Activated T-helper 9 cell treated with anti-CD3 and anti-CD28 coated beads, Interleukin-2, amount 50 U/mL, for 16 hours (primary cell): ENCODE measurements at places on chromosomes 5 and 9.

- DNase-seq: no peak
Measured at GRCh38 chr5:63860379-63860778, 101.9 kb downstream of the HTR1A start.

DNA sequence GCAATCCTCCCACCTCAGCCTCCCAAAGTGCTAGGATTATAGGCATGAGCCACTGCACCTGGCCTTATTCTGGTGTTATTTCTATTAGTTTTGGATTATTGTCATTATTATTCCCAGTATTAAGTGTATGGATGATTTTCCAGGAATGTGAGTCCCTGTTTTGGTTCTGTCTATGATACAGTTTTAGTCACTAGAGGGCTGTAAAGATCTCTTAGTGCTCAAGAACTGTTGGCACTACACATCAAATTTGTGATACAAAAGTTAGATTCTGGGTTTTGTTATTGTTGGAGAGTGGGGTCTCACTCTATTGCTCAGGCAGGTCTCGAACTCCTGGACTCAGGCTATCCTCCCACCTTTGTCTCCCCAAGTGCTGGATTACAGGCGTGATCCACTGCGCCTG is 12.1 kb downstream of the CCL28 start:
- DNase-seq: no peak

DNA sequence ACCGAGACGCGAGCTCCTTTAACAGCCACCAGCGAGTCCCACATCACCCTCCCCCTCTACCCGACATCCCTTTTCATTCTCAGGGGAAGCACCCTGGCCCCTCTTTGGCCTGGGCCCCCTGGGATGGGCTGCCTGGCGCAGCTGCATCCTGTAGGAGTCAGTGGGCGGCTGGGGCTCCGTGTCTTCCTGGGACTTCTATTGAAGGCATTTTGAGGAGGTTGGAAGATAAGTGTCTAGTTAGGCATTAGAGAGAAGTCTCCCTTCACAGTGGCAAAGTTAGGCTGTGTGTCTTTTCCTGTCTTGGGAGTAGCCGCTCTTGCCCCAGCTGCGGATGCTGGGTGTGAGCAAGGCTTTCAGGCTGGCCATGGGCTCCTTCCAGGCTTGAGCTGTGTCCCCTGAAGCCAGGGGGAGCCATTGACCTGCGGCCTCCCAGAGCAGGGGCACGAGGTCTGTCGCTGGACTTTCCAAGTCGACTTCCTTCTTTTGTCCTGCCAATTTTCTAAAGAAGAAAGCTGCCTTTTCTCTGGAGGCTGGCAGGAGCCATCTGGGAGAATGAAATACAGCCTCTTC is 18.6 kb upstream of the NKD2 start:
- DNase-seq: no peak

DNA sequence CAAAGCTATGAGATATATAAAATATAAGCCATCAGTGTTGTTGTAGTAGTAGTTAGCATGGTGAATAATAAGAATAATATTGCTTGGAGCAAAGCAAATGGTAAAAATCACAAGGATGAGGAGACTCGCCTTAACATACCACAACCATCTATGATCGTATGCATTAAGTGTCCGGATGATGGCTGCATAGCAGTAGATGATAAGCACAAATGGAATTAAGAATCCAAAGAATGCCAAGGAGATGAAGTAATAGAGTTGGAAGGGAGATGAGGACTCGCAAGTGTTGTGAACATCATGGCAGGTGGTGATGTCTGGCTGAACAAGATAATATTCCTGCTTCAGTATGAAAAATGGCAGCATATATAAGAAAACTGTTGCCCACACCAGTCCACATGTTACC is 5.5 kb downstream of the F2RL2 start:
- DNase-seq: no peak

GRCh38 chr9:27590651-27591050 is 17.4 kb upstream of the C9orf72 start:
- no peak for DNase-seq

GRCh38 chr5:160054831-160055230 is 45.9 kb downstream of the TTC1 start:
- no peak for DNase-seq

DNA sequence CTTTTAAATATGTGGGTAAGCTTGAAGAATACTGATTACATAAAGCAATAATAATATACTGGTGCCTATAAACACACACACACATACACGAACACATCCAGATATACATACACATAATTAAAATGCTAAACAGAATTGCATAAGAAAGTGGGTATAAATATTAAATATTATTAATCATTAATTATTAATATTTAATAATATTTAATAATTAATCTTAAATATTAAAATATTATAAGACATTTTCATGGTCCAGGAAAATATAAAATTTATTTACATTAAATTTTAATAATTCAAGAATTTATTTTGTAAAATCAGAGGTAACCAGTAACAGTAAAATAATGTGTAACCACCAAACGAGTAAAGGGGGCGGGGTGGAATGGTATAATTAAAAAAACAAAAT is 178.3 kb downstream of the TMEM232 start:
- DNase-seq: no peak

DNA sequence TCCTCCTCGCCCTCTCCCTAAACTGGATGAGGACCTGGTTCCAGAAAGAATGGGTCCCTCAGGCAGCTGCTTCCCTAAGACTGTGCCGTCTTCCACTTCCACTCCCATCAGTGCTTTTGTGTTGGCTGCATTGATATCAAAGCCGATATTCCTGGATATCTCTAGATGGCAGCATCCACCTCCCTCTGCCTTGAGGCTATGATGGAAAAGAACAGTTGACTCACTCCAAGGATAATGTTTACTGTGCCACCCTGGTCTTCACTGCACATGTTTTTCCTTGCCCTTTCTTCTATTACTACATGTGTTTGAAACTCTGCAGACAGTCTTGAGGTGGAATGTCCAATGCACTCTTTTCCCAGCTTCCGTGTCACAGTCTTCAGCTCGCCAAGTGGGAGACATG is 211.6 kb downstream of the MAST4 start:
- no peak for DNase-seq

DNA sequence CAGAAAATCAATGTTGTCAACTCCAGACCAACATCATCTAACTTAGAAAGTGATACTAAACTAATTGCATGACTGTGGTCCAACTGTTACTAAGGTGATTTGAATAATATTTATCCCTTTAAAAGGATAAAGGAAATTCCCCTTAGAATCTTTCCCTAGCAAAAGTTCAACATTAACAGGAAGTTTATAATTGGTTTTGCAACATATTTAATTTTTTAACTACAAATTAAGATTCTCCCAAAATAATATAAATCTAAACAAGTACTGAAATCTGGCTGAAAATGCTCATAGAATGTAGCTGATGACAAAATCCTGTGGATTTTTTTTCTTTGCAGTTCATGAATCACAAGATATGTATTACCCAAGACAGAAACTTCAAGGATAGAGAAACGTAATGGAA is 151.4 kb downstream of the LPAR1 start:
- DNase-seq: no peak

GRCh38 chr5:8234179-8234770 is 365.3 kb downstream of the MTRR start:
- no peak for DNase-seq

DNA sequence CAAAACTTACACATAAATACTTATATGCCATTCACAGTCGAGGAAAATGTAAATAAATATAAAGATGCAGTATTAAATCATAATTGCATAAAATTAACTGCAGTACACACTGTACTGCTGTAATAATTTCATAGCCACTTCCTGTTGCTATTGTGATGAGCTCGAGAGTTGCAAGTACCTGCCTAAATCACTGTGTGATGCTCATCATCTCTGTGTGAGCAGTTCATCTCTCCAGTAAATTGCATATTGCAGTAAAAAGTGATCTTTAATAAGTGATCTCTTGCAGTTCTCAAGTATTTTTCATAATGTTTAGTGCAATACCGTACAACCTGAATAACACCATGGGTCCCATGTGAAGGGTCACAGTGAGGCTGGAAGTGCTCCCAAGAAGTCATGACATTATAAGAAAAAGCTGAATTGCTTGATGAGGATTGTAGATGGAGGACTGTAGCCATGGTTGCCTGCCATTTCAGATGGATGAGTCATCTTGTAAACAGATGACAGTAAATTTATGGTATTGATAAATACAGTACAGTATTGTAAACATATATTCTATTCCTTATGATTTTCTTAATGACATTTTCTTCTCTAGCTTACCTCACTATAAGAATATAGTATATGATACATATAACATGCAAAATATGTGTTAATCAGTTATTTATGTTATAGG is 34.9 kb downstream of the SYK start:
- no peak for DNase-seq

- DNase-seq: no peak
Measured at GRCh38 chr5:108727236-108727650, 20.5 kb upstream of the FER start.

GRCh38 chr9:128719919-128720605 is 3.9 kb downstream of the ZDHHC12 start:
- DNase-seq: no peak

- DNase-seq: no peak
Measured at GRCh38 chr5:51202161-51202560, 181.1 kb upstream of the ISL1 start.

DNA sequence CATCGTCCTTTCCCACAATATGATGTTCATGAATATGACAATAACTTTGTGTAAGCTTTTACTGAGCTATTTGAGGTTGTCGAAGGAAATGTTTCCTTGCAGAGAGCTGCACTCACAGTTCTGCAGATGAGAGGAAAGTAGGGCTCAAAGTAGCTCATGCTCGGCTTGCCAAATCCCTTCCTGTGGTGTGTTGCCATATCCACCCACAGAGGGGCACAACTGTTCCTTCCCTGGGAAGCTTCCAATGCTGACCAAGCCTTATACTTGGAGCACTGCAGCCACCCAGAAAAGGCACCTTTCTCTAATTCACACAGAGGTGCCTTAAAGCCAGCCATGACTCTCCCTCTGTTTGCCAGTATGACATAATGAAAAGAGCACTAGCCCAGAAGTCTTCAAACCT is 390.3 kb downstream of the CAAP1 start:
- no peak for DNase-seq

- DNase-seq: no peak
Measured at GRCh38 chr5:32319926-32320543, 7.3 kb upstream of the MTMR12 start.

DNA sequence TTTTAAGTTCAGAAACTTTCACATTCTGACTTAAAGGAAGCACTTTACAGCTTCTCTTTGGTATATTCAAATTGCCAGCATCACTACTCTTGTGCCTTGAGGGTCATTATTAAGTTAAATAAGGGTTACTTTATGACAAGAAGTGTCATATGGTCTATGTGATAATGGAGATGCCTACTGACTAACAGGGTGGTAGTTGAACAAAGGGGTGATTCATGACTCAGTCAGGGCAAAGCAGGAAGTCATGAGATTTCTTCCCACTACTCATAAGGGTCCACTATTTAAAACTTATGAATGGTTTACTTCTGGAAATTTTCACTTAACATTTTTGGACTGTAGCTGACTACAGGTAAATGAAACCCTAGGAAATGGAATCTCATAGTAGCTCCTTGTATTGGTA is 938.3 kb upstream of the PTPRD start:
- DNase-seq: no peak

DNA sequence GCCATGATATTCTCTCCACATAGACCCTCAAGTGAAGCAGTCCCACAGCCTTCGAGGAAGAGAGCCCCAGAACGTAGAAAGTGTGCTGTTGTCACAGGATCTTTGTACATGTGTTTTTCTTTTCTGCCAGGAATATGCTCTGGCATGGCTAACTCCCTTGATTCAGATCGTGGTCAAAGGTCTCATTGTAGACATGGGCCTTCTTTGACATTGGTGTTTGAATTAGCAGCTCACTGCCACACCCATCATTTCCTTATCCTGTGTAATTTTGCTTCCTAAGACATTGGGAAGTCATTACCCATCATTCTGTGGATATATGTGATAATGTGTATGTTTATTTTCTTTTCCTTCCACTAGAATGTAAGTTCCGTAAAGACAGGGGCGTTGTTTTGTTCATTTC is 25.5 kb downstream of the MTRR start:
- DNase-seq: no peak

DNA sequence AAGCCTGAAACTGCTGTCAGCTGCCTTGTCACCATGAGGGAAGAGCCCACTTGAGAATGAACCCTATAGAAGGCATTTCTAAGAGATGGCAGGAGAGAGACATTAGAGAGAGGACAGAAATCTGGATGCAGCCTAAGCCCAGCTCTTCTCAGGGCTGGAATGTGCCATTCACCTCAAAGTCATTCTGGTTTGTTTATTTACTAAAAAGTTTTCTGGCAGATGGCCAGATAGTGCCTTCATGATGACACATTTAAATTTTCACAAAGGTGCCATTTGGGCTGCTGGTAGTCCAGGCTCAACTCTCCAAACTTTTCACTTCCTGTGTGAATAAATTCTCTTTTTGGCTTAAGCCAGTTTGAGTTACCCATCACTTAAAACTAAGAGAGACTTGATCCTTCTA is 144.6 kb upstream of the ZNF366 start:
- no peak for DNase-seq

GRCh38 chr5:173757403-173758209 is 130.5 kb upstream of the CPEB4 start:
- DNase-seq: no peak

DNA sequence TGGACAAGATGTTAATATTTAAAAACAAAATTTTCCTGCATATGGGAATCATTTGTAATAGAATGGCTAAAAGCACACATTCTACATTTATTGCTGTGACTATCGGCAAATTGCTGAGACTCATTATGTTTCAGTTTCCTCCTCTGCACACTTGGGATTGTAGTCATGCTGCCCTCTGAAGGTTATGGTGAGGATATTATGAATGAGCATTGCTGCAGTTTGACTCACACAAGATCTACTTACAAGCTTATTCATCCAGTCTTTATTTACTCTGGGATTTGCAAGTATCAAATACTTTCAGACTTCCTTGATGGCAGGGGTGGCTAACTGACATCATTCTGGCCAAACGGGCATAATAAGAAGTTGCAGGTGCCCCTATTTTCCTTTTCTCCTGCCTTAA is 9.5 kb upstream of the NFIL3 start:
- no peak for DNase-seq

- no peak for DNase-seq
Measured at GRCh38 chr5:149213264-149213880, 58.3 kb upstream of the AFAP1L1 start.

DNA sequence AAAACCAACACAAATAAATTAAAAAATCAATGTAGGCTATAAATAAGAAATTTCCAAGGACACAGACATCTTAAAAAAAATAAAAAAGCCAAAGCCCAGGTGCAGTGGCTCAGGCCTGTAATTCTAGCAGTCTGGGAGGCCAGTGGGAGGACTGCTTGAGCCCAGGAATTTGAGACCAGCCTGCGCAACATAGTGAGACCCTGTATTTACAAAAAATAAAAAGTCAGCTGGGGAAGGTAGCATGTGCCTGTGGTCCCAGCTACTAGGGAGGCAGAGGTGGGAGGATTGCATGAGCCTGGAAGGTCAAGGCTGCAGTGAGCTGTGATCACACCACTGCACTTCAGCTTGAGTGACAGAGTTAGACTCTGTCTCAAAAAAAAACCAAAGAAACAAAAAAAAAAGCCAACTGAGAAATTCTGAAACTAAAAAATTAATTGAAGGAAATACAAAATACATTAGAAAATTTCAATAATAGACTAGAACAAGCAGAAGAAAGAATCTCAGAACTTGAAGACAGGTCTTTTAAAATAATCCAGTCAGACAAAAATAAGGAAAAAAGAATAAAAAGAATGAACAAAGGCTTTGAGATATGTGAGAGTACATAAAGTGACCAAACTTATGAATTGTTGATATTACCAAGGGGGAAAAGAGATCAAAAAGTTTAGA is 149.5 kb upstream of the PANK3 start:
- DNase-seq: no peak
